ENCODE measurements at places on chromosomes 3 and 15.

GRCh38 chr3:155441026-155441425, 147.5 kb upstream of the STRIT1 start:
- no peak for DNase-seq

DNA sequence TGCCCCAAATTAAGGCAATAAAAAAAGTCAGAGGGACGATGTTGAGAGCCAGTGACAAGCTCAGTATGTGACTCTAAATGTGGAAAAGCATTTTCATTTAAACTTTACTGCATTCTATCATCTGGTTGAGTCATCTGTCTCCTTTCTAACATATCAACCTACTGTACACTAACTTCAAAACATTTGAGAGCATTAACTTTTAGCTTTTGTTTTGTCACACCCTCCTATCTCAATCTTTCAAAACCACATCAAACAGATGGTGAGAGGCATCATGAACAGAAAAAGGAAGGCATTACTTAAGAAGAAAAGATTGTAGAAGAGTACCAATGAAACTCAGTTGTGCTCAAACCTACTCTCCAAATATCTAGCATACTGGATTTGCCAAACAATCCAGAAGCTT, 4.8 kb downstream of the LRRC58 start:
- DNase-seq, result no peak

- no peak for DNase-seq
Measured at GRCh38 chr3:187773233-187774184, 28.2 kb upstream of the BCL6 start.

DNA sequence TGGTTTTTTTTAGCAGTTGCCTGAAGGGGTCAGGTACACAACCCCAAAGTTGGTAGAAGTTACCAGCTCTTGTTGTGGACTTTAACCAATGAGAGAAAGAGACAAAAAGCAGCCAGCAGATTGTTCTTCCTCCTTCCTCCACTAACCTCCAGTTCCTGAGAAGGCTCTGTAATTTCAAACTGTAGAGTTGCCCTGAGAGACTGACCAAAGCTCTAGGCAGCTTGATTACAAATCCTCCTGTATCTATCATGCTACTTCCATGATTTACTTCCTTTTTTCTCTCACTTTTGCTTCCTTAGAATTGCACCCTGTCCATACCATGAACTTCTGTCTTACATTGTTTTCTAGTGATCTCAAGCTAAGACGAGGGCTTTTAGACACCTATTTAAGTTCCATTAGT, 29.2 kb downstream of the NSUN3 start:
- DNase-seq, result no peak

DNA sequence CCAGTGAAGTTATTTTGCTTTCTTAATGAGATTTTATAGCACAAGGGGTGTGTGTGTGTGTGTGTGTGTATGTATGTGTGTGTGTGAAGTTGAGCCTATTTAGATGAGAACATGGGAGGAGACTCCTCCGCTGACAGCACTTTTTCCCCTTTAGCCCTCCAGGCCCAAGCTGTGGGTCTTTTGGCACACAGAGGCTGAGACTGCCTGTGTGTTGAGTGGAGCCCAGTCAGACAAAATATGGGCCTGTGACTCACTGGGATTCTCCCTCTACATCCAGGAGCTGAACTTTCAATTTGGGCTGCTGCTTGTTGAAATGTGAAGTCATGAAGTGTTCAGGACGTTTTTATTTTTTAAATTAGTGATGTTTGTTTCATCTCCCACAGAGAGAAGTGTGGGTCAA, 108.0 kb downstream of the MFSD1 start:
- DNase-seq, result no peak

GRCh38 chr3:67644827-67645226, 9.6 kb downstream of the SUCLG2 start:
- no peak for DNase-seq

DNA sequence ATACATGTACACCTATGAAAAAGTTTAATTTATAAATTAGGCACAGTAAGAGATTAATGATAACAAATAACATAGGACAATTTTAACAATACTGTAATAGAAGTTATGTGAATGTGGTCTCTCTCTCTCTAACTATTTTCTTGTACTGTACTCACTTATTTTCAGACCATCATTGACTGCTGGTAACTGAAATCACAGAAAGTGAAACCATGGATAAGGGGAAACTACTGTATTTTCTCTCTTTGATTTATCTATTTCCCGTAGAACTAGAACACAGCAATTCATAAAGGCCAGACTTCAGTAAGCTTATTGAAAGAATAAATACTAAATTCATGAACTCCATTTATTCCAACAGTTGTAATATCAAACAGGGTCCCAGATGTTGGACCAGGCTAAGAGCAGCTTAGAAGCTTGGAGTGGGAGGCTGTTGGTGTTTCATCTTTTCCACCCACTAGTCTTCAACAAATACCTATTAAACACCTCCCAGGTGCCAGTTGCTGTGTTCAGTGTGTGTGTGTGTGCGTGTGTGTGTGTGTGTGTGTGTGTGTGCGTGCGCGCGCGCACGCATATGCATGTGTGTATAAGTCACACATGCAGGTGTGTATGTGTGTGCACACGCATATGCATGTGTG, 235.4 kb downstream of the FOXP1 start:
- DNase-seq, result no peak

DNA sequence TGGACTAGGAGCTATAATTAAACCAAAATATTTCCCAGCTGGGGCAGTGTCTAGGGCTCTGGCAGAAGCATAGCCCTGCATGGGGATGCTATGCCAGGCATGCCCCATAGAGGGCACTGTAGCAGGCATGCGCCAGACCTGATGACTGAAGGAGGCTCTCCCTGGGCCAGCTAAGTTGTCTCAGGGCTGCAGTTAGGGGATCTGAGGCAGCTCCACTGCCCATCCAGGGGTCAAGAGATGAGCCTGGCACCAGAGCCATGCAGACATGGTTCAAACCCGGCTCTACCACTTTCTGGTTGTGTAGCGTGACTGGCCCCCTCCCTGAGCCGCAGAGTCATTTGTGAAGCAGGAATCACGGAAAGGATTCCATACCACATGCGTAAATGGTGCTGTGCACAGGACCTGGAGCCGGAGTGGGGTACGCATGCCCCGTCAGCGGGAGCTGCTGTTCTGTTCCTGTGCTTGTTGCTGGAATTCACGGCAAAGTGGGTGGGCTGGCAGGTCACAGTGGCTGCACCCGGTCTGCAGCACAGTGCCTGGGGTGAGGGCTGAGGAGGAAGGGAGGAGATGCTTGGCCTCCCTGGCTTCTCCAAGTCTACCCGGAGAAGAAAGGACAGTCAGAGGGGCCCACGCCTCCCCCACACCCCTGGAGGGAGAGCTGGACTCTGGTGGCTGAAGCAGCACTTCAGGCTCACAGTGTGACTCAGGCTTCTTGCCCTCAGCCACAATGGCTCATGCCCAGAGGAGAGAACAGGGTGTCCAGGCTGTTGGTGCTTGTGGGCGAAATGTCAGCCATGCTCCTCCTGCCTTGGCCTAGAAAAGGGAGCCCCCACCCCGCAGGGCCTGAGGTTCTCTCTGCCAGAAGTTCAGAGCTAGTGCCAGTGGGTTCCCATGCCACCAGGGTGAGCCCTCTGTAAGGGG, 43.1 kb downstream of the DNASE1L3 start:
- peak; percentile 82 for DNase-seq

DNA sequence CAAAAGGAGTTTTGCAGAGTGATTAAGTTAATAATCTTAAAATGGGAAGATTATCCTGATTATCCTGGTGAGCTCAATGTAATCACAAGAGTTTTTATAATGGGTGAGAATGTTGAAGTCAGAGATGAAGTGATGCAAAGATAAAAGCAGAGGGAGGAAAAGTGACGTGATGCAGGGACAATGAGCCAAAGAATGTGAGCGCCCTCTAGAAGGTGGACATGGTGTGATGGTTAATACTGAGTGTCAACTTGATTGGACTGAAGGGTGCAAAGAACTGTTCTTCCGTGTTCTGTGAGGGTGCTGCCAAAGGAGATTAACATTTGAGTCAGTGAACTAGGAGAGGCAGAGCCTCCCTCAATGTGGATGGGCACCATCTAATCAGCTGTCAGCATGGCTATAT, 569.6 kb upstream of the AGTR1 start:
- DNase-seq, result no peak

DNA sequence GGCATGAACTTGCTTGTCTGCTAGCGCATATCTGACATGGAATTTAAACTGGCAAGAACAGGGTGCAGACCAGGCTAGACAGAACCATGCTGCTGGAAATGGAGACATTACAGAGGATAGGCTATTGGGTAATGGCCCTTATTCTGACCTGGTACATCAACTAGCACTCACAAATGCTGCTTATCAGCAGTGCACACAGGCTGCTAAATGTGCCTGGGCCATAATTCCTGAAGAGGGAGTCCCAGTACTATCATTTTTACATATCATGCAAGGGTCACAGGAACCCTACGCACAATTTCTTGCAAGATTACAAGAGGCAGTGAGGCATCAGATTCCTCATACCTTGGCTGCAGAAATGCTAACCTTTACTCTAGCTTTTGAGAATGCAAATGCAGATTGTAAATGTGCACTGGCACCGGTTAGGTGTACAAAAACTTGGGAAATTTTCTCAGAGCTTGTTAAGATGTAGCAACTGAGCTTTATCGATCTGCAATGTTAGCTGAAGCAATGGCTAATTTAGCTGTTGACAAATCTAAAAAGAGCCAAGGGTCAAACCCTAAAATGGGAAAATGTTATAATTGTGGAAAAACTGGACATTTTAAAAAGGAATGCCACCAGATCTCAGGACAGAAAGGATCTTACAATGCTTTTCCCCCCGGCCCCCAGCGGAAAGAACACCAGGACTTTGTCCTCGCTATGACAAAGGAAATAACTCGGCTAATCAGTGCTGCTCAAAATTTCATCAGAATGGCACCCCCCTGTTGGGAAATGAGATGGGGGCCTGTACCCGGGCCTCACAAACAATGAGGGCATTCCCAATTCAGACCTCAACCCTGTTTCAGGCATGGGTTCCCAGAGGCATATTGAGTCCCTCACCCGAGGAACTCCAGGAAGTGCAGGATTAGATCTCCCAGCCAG, 21.1 kb downstream of the CCRL2 start:
- DNase-seq, result no peak

DNA sequence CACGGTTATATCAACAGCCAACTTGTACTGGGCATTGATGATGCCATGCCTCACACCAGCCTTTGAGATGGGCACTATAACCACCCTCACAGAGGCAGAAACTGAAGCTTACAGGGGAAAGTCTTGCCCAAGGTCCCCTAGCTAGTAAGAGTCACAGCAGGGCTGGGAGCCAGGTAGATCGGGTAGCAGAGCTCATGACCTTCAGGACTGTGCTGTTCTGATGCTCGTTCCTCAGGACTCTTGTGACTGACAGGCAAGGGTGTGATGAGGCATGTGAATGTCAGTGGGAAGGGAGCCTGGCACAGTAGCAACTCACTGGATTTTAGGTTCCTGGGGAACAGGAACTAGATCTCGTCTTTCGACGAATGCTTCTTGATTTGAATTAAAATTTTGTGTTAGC, 65.7 kb downstream of the RLBP1 start:
- DNase-seq, result no peak

- DNase-seq, result no peak
Measured at GRCh38 chr15:98131924-98132323, 171.4 kb downstream of the ARRDC4 start.

DNA sequence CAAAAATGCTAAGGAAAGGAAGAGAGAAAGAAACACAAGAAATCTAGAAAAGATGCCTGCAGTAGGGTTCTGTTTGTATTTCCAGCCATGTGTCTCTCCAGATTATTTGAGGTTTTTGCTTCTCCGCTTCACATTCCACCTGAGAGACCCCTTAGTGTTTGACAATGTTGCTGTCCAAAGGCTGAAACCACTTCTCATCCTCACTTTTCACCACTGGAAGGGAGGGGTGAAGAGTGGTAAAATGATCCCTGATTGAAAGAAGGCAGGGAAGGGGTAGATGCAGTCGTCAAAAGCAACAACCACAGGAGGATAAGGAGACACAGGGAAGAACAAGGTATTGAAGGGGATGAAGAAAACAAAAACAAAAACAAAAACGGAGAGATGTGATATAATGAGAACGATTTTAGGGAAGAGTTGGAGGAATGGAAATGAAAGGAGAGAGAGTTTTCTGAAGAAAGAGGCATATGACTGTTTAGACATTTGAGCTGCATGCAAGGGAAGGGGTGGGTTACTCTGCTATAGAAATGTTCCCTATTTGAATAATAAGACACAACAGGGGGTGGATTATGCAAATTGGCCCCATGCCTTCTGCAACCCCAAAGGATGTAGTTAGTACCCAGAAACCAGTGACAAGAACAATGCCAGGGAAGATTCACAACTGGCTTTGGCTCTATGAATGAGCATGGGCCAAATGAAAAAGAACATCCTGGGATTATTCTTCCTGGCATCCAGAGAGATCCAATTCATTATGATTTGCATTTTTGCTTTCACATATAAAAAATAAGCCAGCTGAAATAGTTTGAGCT, 235.9 kb downstream of the GAP43 start:
- DNase-seq, result peak; percentile 18

DNA sequence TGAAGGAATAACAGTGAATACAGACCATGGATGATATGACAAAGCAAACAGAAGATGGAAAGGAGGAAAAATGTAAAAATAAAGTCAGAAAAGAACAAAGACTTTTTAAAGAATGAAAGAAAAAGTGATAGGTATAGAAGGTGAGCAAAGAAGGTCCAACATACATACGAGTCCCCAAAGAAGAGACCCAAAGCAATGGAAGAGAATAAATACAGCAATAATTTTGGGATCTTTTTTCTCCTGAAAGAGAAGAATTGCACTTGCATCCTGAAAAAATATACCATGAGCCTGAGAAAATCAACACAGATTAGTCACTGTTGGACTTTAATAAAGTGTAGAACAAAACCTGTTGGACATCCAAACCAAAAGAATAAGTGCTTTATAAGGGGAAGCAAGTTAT, 85.3 kb upstream of the SLC6A1 start:
- no peak for DNase-seq

DNA sequence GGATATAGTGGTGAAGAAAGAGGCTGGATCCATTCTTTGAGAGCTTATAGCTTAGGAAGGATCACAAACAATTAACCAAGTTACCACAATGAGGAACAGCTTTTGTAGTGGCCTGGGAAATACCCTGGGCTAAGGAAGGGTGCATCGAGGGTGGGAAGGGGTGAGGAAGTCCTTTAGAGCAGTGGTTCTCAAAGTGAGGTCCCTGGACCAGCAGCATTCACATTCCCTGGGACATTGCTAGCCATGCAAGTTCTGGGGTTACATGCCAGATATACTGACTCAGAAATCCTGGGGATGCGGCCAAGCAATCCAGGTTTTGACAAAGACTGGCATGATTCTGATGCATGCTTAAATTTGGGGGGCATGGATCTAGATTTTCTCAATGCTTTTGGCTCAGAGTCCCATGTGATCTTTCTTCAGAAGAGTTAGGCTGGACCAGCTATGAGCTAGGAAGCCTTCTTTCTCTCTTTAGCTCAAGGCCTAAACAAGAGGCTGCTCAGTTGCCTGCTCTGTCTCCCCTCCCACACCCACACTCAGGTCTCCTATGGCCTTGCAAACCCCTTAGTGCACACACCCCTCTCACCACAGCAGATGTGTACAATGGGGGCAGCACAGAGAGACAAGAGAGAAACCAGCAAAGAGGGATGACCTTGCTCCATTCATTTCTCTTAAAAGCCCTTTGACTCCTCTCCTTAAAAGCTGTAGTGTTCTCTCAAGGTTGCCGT, 1.8 kb upstream of the CCR1 start:
- DNase-seq, result no peak

GRCh38 chr3:149095487-149095886, 9.2 kb upstream of the HLTF start:
- DNase-seq, result no peak

GRCh38 chr3:154967090-154967489, 113.0 kb upstream of the MME start:
- no peak for DNase-seq

GRCh38 chr3:52685709-52686691, at the start of the genes GNL3 and PBRM1:
Gene GNL3 (plus strand): TSS chr3:52686032. CDS start chr3:52686093, 61 bp downstream.
Gene PBRM1 (minus strand): TSS chr3:52685913.
- DNase-seq, result peak; percentile 91

GRCh38 chr3:151011427-151011826, 38.9 kb upstream of the CLRN1 start:
- no peak for DNase-seq
